ENCODE measurements at places on chromosomes 12 and 14.

GRCh38 chr12:25652371-25652770, 99.3 kb upstream of the LMNTD1 start:
- DNase-seq = no peak

GRCh38 chr12:93639406-93639805, 37.8 kb upstream of the CRADD start:
- DNase-seq = no peak

DNA sequence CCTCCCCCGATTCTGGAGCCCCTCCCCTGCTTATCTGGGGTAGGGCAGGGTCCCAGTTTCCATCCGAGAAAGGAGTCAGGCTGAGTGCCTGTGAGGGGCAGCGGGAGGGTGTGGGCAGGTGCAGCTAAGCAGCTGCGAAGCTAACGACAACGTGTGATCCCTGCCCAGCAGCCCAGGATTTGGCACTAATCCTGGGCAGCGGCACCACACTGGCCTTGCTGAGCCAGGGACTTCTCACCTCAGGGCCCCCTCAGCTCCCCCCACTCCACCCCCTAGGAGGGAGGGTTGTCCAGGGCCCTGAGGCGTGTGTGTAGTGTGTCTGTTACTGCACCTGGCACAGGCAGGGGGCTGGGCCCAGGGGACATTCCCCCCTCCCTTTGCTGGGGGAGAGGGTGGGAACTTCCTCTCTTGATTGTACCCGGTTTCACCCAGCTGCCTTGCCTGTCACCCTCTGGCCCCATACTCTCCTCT, 1.8 kb downstream of the SMIM41 start:
- no peak for DNase-seq

GRCh38 chr12:89206390-89206789, 145.9 kb downstream of the DUSP6 start:
- no peak for DNase-seq

DNA sequence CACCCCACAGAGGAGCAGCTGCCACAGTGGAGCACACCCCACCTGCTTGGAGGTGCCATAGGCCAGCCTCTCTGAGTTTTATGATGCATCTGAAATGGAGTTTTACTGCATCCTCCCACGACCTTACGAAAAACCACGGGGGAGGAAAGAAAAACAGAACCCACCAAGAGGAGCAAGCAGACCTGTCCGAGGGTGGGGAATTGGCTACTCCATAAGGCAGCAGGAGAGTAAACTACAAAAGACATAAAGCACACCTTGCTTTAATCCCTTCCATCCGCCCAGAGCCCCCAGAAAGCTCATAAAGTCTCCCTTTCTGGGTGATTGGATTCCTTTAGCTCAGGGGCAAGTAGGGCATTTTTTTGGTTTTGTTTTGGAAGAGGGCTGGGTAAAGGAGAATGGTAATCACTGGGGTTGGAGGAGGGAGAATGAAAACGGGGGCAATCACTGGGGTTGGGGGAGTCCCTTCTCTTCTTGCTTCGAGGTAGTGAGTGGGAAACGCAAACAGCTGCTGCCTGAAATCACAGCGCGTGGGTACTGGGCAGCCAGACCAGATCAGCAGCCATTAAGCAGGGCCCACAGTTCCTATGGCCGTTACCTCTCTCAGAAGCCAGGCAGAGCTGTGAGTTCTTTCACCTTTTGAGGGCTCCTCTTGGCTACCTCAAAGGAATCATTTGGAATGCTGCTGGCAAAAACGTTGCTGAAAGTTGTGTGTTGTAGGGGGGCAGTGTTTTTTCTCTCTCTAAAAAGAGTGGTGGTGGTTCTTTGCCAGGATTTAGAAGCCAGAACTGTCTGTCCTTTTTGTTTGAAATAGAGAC, 433.6 kb downstream of the ZFP36L1 start:
- no peak for DNase-seq

GRCh38 chr12:46209914-46210872, 58.6 kb downstream of the SLC38A1 start:
- no peak for DNase-seq

- DNase-seq = peak; percentile 70
Measured at GRCh38 chr12:50504798-50505674, at the start of gene DIP2B. DIP2B (plus strand) TSS chr12:50504985; CDS start chr12:50505141, 156 bp downstream.

GRCh38 chr12:97293541-97293940, 169.1 kb upstream of the RMST start:
- no peak for DNase-seq

DNA sequence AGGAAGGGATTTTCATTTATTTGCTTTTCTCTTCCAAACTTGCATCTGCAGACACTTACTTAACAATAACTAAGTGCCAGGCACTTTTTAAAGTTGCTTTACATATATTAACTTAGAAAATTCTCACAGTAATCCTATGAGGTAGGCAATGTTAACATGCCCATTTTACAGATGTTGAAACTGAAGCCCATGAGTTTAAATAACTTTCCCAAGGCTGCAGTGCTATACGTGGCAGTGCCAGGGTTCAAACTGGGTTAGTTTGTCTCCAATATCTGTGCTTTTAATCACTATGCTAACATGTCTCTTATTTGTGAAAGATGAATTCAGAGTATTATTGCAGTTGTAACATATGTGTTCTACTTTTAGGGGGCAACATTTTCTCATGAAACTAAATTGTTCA, 29.9 kb downstream of the PUS7L start:
- no peak for DNase-seq

GRCh38 chr12:64946132-64946829, 121.8 kb downstream of the TBC1D30 start:
- DNase-seq = peak; percentile 53

DNA sequence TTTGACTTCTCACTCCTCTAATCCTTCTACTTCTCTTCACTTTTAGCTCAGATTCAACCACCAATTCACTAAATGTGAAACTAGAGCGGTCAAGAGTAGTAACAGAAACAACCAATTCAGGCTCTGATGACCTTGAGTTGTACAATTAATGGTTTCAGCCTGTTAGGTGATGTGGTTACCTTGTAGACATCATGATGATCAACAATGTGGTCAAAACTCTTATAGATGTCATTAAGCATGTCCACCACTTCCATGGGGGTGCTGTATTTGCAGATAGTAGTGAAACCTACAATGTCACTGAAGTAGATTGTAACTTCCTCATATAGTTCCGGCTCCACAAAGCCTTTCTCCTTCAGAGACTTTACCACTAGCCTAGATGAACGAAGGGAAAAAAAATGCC, 54.1 kb upstream of the PLBD1 start:
- no peak for DNase-seq

DNA sequence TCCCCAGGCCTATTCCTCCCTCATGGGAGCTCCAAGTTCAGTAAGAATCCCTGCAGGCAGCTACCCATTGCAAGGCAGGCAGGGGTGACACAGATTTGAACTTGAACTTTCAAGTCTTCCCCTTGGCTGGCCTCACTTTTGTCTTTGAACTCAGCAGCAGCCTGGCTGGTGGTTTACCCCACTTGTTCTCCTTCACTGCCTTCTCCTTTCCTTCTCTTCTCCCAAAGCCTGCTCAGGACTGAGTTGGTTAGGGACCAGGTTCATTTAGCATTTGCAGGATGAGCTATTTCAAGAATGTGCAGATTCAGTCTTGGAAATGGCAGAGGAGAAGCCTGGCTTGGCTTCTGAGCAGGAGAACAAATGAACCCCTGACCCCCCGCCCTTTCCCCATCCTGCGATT, 67.7 kb upstream of the TBX3 start:
- DNase-seq = no peak

DNA sequence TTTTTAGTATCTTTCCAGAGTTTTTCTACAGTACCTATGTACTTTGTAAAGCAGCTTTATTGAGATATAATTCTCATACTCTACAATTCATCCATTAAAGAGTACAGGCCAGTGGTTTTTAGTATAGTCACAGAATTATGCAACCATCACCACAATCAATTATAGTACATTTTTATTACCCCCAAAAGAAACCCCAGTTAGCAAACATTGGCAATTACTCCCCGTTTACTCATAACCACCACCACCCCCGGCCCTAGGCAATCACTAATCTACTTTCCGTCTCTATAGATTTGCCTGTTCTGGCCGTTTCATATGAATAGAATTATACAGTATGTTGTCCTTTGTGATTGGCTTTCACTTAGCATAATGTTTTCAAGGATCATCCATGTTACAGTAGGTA, 119.8 kb downstream of the KICS2 start:
- no peak for DNase-seq

GRCh38 chr14:57038689-57039088, 228.4 kb upstream of the OTX2 start:
- no peak for DNase-seq

DNA sequence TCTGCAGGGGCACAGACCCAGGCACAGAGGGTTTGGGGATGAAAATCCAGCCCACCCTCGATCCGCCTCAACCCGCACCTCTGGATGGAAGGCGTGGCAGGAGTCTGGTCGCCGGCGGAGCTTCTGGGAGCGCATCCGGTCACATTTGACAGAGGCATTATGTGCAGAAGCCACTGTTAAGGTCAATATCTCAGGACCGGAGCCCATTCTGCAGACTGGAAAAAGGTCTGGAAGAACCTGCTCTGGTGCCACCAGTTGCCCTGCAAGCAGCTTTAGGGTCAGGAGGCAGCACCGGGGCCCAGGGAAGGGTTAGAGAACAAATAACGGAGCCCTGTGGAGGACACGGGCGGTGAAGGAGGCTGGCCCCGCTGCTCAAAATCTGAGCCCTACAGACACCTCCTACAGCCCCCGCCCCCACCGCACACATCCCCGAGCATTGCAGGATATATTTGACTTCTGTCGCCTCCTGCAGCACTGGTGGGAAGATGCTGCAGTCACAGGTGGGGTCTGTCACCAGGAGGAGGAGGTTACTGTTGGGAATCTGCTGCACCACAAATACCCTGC, 25.1 kb upstream of the LRTM2 start:
- DNase-seq = no peak

DNA sequence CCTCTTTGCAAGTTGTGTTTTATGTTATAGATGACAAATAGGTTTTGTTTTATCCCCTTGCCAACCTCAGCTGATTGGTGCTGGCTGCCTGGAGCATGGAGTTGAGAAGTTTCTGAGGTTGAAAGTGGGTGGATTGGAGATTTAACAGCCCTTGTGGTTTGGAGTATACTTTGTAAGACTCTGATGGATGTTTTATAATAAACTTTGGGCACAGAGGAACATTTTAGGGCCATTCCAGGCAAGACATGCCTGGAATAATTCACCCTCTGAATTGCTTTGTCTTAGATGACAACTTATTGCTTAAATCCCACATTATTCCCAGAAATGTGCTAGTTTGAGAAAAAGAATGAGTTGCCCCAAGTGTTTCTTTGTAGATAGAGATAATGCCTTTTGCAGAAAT, 158.9 kb downstream of the SLC5A8 start:
- no peak for DNase-seq

- DNase-seq = no peak
Measured at GRCh38 chr12:77847680-77848431, 17.2 kb downstream of the NAV3 start.

- DNase-seq = no peak
Measured at GRCh38 chr12:49388682-49389386, 21.6 kb downstream of the SPATS2 start.

- DNase-seq = no peak
Measured at GRCh38 chr14:72305561-72305960, 373.3 kb downstream of the RGS6 start.

GRCh38 chr14:20798932-20799331, 3.7 kb downstream of the RNASE1 start:
- no peak for DNase-seq

DNA sequence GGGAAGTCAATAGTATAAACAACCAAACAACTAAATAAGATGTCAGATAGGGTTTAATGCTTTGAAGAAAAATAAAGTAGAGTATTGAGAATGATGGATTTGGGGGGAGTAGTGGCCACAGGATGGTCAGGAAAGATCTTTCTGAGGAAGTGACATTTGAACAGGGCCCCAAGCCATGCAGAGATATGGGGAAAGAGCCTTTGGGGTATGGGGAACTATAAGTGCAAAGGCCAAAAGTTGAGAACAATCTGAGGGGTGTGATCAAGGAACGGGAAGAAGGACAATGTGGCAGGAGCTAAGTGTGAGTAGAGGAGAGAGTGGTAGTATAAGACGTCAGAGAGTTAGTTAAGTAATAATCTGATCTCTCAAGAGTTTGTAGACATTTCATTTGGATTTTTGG, 1.3 kb downstream of the MRPS35 start:
- DNase-seq = no peak

DNA sequence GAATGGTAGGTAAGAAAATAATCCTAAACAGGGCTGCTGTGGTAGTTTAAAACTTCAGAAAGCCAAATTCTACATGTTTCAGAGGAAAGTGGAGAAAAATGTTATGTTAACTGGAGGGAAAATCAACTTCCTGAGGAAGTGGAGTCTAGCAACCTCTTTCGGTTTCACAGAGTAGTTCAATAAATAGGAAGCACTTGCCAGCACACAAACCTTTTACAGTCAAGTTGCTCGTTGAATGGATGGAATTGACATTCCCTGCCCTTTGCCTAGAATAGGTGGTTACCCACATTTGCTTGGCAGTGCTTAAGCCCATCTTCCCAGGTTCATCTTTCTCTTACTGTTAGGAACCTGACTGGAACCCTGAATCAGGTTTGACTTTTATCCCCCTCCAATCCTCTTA, 15.9 kb downstream of the ANKRD13A start:
- no peak for DNase-seq

DNA sequence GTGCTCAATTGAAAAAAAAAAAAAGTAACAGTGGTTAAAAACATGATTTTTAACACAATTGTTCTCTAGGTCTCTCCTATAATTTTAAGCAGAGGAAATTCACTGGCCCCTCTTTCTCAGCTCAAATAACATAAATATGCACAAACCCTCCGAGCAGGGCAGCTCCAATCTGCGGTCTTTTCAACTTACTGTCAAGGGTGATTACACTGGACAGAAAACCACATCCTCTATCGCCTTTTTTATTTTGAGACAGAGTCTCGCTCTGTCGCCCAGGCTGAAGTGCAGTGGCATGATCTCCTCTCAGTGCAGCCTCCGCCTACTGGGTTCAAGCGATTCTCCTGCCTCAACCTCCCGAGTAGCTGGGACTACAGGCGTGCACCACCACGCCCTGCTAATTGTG, 16.5 kb upstream of the GABARAPL1 start:
- DNase-seq = no peak

- no peak for DNase-seq
Measured at GRCh38 chr14:37272569-37272968, 74.8 kb downstream of the MIPOL1 start.

- DNase-seq = no peak
Measured at GRCh38 chr12:130880411-130880885, 8.6 kb downstream of the RAN start.

DNA sequence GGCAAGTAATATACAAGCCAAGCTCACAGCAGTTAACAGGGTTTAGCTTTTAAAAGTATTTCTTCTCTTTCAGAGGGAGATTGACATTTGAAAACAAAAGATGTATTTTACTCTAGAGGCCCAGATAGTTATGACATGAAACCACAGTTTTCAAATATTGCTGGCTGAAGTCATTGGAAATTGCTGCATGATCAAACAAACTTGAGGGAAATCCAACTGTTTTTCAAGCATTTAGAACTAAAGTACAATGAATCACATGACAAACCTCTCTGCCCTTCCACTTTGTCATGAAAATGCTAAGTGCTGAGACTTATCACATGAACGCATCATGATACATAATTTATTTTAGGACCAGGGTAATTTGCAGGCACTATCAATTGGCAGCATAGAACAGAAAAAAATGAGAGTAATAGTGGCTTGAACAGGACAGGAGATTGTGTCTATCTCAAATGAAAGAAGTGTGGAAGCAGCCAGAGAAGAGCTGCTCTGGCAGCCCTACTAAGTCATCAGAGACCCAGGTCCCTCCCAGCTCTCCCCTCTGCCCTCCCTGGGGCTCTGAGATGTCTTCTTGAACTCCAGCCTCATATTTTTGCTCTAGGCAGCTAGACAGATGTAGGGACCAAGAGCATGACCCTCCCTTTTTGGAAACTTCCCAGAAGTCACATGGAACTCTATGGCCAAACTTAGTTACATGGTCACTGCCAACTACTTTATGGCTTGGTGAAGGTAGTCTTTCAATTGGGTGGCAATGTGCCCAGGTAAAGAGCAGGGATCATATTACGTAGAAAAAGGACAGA, 90.1 kb upstream of the PELI2 start:
- no peak for DNase-seq

Measured in urinary bladder (tissue), 4 donors.